ENCODE measurements at places on chromosomes 1 and 21.

- DNase-seq: no peak
Observed at GRCh38 chr21:33212159-33212851, 17.4 kb upstream of the IFNAR2 start.

DNA sequence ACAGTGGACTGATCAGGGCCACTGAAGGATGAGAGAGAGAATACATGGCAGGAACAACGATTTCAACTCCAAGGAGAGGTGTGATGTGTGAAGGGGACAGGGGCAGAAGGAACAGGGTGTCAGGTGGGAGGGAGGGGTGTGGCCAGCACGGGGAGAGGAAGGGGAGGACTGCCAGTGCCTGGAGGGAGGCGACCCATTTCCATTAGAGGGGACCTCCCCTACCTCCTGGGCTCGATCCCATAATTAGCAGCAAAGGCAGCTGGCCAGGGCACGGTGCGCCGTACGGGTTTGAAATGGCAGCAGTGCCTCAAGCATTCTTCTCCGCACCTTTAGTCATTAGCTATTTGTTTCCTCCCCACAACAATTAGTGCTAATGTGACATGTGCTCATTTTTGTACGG, 22.7 kb downstream of the CRYAA start:
- no peak for DNase-seq

DNA sequence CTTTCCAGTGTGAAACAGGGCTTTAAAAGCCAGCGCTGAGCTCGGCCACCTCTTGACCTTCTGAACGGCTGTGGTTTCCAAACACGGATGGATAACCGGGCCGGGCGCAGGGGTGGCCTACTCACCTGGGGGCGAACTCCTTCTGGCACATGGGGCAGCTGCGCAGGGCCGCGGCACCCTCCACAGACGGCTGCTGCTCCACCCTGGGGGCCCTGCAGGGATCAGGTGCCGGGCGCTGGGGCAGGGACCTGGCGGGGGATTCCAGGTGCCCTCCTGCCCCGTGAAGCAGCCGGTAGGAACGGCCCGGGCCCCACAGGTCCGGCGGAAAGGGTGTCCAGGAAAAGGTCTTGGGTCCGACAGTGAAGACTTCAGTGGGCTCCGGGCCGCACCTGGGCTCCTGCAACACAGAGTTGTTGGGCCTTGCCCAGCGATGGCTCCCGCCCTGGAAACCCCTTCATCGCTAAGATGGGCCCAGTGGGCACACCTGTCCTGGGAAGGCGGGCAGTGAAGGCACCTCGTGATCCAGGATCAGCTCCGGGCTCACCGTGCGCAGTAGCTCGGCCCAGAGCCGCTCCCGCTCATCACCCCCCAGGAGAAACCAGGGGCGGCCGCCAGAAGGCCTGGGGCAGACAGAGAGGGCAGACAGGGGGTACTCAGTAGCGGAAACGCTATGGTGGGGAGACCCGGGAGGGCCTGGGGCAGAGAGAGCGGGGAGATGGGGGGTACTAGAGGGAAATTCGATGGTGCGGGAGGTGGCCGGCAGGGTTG, 874 bp downstream of the FAAP20 start:
- no peak for DNase-seq

DNA sequence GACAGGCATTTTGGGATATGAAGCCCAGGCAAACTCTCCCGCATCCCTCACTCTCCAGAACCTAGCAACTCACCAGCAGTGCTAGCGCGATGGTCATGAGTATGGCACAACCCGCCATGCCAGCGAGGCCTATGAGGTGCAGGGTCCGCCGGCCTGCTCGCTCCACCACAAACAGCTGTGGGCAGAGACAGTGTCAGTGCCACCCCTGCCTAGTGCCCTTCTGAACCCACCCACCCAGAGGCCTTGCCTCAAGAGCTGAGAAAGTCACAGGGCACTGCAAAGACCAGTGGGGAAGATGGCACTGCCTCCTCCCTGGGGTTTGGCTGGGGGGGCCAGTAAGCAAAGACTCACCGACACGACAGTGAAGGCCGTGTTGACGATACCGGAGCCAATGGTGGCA, 29.8 kb downstream of the SLC2A1 start:
- no peak for DNase-seq

DNA sequence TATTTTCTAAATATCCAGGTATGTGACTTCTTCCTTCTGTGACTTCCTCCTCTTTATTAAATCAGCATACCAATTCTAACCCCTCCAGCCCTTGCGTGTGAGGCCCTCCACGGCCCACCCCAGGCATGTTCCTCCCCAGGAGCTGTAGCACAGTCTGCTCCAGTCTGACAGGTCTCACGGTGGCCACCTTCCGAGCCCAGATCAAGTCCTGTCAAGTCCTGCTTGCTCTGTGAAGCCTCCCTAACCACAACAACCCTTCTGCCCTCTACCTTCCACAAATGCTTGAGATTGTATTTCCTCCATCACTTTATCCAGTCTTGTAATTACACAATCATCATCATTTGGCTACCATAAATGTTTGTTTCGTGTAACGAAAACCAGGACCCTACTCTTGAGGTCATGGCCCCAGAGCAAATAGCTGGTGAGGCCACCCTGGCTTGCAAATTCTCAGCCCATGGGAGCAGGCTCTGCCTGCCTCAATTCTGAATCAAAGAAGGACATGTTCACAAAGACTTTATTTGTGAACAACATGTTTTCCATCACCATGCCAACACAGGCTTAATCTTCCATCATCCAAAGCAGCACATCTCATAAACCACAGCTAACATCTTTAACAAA, 33.0 kb upstream of the S100A7 start:
- no peak for DNase-seq

- no peak for DNase-seq
Observed at GRCh38 chr21:33998402-33998801, 75.0 kb upstream of the MRPS6 start.

- DNase-seq: peak; percentile 43
Observed at GRCh38 chr1:108107658-108108057, 92.5 kb downstream of the SLC25A24 start.

- DNase-seq: no peak
Observed at GRCh38 chr1:22507587-22507986, 55.7 kb upstream of the EPHA8 start.

DNA sequence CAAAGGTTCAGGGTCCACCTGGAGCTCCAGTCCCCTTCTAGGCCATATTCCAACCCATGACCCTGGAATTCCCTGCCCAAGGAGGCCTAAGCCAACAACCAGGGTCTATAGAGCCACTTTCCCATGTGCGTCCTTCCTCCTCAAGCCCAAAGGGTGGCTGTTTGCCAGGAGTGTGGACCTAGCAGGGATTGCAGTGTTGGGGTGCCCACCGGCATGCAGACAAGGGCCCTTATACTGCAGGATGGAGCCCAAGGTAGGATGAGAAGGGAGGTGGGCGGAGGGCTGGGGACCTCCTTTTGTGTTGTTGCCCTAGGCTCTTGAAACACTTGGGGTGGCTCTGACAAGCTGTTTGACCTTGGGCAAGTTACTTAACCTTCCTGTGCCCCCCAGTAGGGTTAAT, 19.7 kb upstream of the ADGRB2 start:
- DNase-seq: no peak

DNA sequence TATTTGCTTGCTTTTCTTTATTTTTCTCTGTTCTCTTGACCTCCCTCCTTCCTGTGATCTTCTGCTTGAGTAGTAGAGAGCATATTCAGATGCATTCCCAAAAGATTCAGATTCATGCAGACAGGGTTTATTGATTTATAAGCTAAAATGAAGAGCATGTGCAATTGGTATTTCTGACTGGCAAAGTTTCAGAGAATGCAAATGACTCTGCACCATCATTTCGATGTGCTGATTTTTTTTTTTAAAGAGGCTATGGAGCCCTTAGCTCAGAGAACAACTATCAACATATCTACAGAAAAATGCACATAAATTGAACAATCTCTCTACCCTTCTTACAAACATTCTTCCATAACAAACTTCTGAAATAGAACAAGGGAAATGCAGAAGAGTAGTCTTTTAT, 312.0 kb downstream of the VAV3 start:
- DNase-seq: no peak

DNA sequence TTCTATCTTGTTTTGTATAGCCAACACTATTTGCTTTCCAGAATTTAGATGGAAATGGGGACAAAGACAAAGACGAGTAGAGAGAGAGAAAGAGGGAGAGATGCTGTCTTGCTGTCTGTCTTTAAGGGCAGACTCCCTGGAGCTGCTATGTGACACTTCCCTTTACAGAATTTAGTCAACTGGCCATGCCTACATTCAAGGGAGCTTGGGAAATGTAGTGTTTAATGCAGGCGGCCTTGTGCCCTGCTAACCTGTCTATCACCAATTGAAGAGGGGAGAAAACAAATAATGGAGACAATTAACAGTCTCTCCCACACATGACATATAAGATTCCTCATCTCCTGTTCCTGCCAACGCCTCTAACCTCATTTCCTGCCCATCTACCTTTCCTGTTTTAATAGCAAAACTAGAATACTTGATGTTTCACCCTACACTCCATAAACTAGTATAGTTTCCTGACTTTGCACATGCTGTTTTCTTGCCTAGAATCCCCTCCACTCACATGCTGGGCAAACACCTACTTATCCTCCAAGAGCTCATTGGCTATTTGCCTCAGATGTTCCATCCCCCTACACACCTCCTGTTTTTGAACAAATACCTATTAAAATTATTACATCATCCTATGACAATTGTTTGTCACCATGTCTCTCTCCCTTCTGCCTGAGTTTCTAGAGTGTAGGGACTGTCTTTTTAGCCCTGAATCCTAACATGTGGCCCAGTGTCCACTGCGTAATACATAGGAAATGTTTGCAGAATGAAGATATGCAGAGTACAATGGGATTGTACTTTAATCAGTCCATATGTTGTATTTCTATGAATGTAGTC, 117.2 kb downstream of the SLC25A24 start:
- DNase-seq: no peak

DNA sequence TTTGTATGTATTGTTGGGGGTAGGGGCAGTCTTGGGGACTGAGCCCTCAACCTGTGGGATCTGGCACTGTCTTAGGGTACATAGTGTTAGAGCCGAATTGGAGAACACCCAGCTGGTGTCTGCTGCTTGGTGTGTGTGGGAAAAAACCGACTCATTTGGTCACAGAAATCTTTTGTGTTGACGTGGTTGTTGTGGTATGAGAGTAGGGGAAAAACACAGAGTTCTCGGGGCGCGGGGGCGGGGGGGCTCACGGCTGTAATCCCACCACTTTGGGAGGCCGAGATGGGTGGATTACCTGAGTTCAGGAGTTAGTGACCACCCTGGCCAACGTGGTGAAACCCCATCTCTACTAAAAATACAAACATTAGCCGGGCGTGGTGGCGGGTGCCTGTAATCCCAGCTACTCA, 15.3 kb upstream of the SRSF10 start:
- peak; percentile 43 for DNase-seq

- DNase-seq: no peak
Observed at GRCh38 chr1:193270996-193271395, 84.6 kb upstream of the B3GALT2 start.

- DNase-seq: no peak
Observed at GRCh38 chr1:30682396-30683275, 40.7 kb downstream of the MATN1 start.

DNA sequence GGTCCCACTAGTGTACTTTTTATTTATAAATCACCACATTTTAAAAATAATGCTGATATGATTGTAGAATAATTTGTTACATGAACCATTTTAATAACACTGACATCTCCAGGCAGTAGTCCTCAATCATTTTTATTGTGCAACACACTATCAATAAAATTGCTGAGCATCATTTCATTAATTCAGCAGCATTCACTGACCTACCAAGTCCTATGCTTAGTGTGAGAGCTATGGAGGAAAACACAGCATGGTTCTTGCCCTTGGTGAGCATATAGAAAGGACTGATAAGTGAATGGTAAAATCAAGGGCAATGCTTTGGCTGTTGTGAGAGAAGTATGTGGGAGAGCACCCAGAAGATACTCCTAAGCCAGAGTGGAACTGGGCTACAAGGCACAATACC, 119.7 kb downstream of the KCNT2 start:
- DNase-seq: no peak

- no peak for DNase-seq
Observed at GRCh38 chr21:38249696-38250278, 7.0 kb upstream of the KCNJ15 start.

- DNase-seq: no peak
Observed at GRCh38 chr1:10591010-10591409, 116.3 kb downstream of the PEX14 start.

DNA sequence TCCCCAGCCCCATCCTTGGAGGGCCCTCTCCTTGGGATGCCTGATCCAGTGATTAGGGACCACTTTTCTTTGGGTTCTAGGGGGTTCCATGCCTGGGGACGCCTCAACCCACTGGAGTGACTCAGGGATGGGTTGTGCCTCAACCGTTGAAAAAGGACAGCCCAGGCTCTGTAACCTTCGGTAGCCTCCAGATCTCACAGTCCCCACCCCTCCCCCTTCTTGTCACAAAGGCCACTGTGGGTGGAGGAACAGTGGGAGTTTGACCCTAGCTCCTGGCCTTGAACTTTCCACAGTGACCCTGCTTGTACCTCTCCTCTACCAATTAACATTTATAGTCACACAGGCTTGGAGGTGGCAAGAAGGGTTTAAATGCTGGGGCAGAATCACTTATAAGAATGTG, 2.6 kb upstream of the RORC start:
- DNase-seq: no peak

- DNase-seq: no peak
Observed at GRCh38 chr1:67217417-67217816, 51.2 kb downstream of the IL23R start.

- no peak for DNase-seq
Observed at GRCh38 chr1:193285641-193286040, 99.2 kb upstream of the B3GALT2 start.

Data from AG08396 (cell line).